ENCODE measurements at places on chromosomes 4 and X.

DNA sequence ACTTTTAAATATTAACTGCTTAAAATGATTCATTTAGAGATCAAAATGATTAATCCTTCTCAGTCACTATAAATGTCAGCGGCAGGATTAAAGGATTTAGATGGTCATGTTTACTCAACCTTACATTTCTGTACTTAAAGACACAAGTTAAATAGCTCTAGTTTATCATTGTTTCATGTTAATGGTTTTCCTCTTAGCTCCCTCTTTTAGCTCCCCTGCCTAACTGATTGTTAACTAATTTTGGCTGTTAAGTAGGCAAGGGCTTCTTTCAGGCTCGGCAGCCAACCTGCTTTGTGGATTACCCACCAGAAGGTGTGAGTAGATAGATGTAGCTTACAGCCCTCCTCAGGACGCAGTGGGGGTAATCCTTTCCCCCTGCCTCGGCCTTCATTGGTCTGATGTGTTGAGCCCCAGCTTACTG is 96.0 kb downstream of the TENM3 start:
- no peak for DNase-seq

- no peak for DNase-seq
These were observed 137.5 kb upstream of the ANXA3 start for GRCh38 chr4:78414116-78414515.

DNA sequence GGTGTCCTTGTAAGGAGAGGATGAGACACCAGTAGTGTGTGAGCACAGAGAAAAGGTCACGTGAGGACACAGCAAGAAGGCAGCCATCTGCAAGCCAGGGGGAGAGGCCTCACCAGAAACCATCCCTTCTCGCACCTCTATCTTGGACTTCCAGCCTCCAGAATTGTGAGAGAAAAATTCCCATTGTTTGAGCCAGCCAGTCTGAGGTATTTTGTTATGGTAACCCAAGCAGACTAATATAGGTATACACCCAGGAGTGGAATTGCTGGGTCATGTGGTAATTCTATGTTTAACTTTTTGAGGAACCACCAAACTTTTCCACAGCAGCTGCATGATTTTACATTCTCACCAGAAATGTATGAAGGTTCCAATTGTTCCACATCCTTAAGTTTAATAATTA is 25.6 kb downstream of the ZDHHC9 start:
- DNase-seq: no peak

DNA sequence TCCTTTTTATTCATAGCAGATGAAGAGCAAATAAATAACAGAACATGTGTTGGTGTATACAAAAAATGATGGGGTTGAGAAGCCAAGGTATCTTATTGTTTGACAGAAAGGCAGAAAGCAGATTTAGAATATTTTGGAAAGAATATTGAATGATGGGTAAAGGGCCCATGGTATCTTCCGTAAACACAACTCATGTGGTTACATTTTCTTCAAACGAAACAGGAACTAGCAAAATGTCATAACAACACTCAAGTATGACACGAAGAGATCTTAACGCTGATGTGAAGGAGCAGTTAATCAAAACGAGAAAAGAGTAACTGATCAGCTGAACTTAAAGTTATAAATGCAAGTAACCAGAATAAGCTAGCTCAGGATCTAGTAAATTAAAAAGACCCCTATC is 195.7 kb upstream of the GK2 start:
- DNase-seq: no peak

DNA sequence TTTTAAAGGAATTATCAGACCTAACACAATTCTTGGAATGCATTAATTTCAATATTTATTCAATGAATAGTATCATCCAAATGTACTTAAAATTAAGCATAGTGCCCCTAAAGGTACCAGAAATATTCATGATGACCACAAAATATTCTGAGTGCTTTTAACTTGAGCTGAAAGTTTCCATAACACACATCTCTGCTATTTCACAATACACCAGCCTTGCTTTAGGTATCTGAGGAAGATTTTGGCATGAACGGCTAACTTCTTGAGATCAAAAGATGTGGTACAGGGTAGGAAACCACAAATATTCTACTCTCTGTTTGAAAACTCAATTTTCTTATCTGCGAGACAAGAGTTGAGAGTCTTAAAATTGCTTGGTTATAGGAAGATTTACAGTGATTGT is 538.3 kb upstream of the PCDH7 start:
- DNase-seq: no peak

- no peak for DNase-seq
These were observed 344.2 kb downstream of the GRIA2 start for GRCh38 chr4:157564771-157565170.

DNA sequence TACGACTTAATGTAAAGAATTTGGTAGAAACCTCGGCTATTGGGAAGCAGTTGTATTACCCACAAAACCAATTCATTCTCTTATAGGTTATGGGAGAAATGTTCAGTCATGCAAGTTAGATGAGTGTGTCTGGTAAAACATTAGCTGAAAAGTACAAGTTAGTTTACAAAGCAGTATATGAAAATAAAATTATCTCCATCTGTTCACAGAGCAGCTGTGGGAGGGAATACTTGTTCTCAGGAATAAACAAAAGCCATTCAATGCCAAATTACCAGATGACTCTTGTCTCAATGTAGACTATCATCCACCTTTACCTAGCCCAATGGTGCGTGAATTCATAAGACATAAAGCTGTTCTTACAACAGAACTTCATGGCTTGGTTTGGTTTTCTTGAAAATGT is 28.6 kb downstream of the STAP1 start:
- no peak for DNase-seq

GRCh38 chr4:144861471-144861870 is 215.5 kb downstream of the HHIP start:
- DNase-seq: peak; percentile 25

DNA sequence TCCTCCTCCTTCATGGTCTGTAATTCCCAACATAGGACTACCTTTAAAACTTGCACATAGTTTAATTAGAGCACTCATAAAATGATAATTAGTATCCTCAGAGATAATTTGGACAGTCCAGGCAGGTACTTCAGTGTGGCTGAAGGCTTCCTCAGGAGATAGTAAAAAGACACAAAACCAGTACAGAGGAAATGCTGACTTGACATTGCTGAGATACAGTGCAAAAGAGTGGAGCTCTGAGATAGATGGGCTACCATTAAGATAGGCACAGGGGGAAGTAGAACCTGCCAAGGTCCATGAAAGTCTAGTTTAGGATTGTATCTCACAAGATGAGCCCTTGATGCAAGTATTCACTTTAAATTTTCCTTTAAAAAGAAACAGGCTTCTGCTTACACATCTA is 91.0 kb downstream of the USP9X start:
- DNase-seq: no peak

DNA sequence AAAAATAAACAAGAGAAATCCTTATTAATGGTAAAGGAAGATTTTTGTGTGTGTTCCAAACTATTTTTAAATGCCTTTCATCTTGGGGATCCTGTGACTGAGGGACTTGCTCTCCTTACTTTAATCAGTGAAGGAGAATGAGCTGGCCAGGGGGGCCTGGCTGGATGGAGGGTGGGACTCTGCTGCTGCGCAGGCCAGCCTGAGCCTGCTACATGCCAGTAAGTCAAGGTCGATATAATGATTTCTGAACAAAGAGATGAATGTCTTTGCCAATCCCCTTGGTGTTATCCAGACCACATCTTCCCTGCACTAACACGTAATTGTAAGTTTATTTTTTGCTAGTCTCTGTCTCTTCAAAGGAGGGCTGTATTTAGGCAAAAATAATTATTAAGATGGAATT is 1679.2 kb upstream of the TENM3 start:
- no peak for DNase-seq

DNA sequence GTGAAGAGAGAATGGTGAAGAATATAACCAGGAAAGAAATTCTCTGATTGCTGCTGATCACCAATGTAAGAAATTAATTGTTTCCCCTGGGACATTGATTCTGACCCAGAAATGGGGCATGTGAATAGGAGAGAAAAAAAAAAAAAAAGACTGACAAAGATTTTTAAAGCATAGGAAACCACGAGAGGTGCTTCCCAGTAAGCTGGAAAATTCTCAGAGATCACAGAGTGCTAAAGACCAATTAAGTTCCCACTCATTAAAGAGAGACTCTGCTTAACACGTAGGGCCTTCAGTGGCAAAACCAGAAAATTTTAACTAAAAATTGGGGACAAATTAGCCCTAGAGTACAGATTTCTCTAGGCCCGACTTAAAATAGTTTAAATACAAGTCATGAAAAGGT is 604.4 kb downstream of the ARAP2 start:
- DNase-seq: no peak

- DNase-seq: no peak
These were observed 51.3 kb upstream of the RELL1 start for GRCh38 chr4:37737466-37737865.

DNA sequence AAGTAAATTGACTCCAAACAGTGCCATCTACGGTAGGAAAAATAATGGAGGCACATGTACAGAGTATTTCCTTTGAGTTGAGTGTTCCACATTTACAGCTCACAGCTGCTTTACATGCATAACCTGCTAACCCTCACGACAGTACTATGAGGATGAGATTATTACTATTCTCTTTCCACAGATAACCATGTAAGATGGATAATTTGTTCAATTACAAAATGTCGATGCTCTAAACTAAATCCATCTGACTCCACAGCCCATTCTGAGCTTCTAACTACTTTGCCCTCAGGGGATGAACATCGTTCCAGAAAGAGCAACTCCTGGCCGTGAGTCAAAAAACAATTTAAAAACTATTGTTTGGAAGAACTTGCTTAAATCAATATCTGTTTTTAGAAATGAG is 330.4 kb upstream of the NWD2 start:
- no peak for DNase-seq

DNA sequence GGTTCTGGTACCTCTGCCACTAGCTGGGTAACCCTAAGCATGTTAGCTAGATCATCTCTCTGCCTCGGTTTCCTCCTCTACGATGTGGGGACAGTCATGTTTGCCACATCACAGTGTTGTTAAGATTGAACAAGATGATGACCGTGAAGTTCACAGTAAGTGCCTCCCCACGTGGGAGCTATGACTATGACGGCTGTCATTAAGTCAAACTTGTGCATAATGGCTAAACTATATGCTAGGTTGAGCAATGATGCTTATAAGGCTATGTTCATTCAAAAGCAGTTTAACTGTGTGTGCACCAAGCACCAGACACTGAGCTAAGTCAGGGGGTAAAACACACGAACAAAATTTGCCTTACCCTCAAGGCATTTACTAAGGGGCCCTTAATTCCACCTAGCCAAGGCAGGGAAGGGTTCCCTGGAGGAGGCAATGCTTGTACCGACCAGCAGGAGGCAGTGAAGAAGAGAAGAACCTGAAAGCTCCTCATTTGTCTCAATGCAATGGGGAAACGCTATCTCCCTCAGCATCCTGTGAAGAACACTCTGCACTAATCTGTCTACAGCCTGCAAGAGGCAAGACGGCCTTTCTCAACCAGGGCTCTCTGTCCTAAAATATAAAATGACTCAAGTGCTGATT is 52.9 kb downstream of the MAP7D2 start:
- DNase-seq: no peak

- no peak for DNase-seq
These were observed 12.1 kb downstream of the DOK7 start for GRCh38 chr4:3475041-3475712.

Data from HepG2 (cell line).